ENCODE measurements at places on chromosomes 4 and X. TPM values are rescaled to one million over a fixed set of nuclear protein-coding genes. Genes with fewer than 3 reads are reported as not detected.

RAB9B gene
- polyA plus RNA-seq: 0.28 TPM

- DNase-seq: no peak
Measured at GRCh38 chr4:41883988-41884734, 51.1 kb upstream of the TMEM33 start.

DNA sequence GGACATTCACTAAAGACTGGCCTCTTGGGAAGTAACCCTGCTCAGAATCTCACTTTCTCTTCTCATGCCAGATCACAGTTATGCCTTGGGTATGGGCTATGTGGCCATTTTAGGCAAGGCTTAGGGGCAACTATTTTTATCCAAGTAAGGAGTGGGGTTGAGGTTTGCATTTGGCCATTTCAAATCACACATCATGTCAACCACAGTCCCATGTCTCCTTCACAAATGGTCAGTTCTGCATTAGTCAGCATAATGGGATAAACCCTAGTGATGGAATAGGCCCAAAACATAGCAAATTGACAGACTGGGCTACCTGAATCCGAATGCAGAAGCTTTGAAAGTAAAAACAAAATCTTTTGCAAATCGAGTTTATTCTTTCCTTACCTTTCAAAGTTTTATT, 827 bp upstream of the RTL3 start:
- no peak for DNase-seq

- no peak for DNase-seq
Measured at GRCh38 chrX:64338296-64338695, 57.0 kb downstream of the MTMR8 start.

SYP gene
- 0.07 TPM for polyA plus RNA-seq
